ENCODE measurements at places on chromosomes 1 and 21. TPM values are rescaled to one million over a fixed set of nuclear protein-coding genes. Genes with fewer than 3 reads are reported as not detected.

Gene OR2T33
- polyA plus RNA-seq: not detected

Gene TCHHL1
- polyA plus RNA-seq: not detected

Gene RHBDL2
- 0.62 TPM for polyA plus RNA-seq

Gene RPE65
- polyA plus RNA-seq: 0.11 TPM

Gene SPRR5
- not detected for polyA plus RNA-seq

Gene WNT3A
- polyA plus RNA-seq: 0.08 TPM

Gene AGTRAP
- 36.6 TPM for polyA plus RNA-seq

Gene CD48
- 2.2 TPM for polyA plus RNA-seq

Gene ACP6
- polyA plus RNA-seq: 22.5 TPM

Gene SLC45A1
- 2.8 TPM for polyA plus RNA-seq

Gene HTR6
- polyA plus RNA-seq: 1.4 TPM

Gene BPNT1
- polyA plus RNA-seq: 64.8 TPM

Gene ALX3
- not detected for polyA plus RNA-seq

Gene GNB1
- polyA plus RNA-seq: 270 TPM

Gene ANGPTL3
- 7.4 TPM for polyA plus RNA-seq

Gene ADAM30
- not detected for polyA plus RNA-seq

Gene NCAM2
- 16.4 TPM for polyA plus RNA-seq

Gene PRRX1
- polyA plus RNA-seq: 0.67 TPM

Gene KLF17
- polyA plus RNA-seq: not detected

Data from right renal cortex interstitium (tissue), 3 donors.